ENCODE measurements at places on chromosomes 7 and 10.
A peak's percentile ranks its signal among the peaks of the same experiment; 100 is the strongest.

GRCh38 chr10:48389272-48389671 lies 82.8 kb downstream of the MAPK8 start:
- no peak for DNase-seq

- DNase-seq: no peak
Measured at GRCh38 chr10:76037531-76038155, 606.2 kb downstream of the LRMDA start.

DNA sequence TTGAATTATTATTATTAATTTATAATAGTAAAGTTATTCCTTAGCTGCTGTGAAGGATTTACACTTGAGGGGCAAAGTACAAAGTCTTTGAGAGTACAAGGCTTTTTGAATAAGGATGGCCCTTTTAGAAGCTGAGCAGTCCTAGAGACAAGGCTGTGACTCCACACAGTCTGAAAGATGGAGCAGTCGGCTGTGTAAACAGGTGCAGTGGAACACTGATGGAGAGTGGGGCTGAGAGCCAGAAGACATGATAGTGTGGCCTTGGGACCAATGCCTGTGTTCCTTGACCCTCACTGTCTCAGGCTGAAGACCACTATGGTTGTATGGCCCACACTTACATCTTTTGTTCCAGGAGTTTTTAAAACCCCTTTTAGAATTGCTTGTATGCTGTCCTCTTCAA lies 311.2 kb upstream of the PHF14 start:
- no peak for DNase-seq

GRCh38 chr7:116210345-116211005 lies at the start of gene TES:
Gene TES, plus strand, starts transcription at chr7:116210539. Its CDS starts 169 bp downstream, at chr7:116210708.
- DNase-seq: peak; percentile 25

DNA sequence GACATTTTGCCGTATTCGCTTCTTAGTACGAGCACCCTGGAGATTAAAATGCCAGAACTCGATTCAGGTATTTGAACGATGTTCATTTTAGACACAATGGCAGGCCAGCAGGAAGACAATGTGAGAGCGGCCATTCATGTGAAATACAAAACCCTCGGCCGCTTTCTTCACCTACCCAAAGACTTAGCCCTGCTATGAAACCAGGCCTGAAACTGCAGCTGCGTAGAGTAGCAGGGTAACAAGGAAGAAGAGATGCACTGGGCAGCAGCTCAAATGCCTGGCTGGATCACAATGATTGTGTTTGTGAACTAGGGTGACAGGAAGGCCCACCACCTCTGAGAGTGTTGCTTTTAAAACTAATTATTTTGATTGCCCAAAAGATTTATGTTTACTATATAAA lies 234.8 kb downstream of the TRIL start:
- no peak for DNase-seq

- DNase-seq: no peak
Measured at GRCh38 chr7:43768887-43769272, 10.4 kb downstream of the BLVRA start.

- DNase-seq: no peak
Measured at GRCh38 chr7:74225400-74225799, 15.6 kb downstream of the LAT2 start.

All from SJCRH30 (cell line).